ENCODE measurements at places on chromosomes 1 and 21.
A peak's percentile ranks its signal among the peaks of the same experiment; 100 is the strongest.

GRCh38 chr1:6646499-6647148 lies 22.0 kb downstream of the THAP3 start:
- peak; percentile 45 for DNase-seq

DNA sequence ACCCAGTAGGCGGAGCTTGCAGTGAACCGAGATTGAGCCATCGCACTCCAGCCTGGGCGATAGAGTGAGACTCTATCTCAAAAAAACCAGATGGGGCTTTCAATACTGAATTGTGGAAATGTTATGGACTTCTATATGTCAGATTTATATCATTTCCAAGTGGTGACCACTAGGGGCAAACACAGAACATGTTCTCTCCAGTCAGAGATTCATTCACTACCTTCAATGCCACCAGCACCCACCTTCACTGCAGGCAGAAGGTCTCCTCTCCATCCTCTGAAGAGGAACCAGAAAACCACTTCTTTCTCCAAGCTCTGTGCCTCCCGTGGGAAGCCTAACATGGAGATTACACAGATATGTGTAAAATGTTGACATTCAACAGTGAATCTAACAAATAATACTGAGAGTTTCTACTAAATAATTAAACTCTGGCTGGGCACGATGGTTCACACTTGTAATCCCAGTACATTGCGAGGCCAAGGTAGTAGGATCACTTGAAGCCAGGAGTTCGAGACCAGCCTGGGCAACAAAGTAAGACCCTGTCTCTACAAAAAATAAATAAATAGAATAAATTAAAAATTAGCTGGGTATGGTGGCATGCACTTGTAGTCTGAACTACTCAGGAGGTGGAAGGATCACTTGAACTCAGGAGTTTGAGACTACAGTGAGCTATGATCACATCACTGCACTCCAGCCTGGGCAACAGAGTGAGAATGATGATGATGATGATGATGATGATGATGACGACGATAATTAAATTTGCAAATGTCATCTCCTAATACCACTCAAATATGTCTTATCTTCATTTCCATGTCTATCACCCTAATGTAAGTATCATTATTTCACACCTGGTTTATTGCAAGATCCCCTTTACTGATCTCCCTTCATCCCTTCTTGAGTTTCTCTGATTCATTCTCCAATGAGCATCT lies 151.1 kb downstream of the ZNF281 start:
- peak; percentile 41 for DNase-seq

DNA sequence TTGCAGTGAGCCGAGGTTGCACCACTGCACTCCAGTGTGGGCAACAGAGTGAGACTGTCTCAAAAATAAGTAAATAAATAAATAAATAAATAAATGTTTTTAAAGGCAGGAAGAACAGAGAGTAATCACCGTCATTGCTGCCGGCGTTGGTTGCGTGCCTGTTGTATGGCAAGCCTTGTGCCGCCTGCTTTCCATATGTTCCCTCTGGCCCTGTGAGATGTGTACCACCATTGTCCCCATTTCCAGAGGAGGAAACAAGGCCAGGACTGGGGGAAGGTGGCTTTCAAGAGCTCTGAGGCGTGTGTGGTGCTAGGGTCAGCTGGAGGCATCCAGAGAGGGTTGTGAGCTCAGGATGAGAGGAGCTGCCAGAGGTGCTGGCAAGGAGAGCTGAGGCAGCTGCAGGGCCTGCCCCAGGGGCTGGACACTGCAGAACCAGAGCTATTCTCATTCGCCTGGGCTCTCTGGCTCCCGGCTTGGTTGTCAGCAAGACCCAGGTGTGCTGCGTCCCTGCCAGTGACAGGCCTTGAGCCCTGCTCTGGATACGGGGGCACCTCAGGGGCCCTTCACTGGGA lies 5.2 kb upstream of the MARCKSL1 start:
- no peak for DNase-seq

DNA sequence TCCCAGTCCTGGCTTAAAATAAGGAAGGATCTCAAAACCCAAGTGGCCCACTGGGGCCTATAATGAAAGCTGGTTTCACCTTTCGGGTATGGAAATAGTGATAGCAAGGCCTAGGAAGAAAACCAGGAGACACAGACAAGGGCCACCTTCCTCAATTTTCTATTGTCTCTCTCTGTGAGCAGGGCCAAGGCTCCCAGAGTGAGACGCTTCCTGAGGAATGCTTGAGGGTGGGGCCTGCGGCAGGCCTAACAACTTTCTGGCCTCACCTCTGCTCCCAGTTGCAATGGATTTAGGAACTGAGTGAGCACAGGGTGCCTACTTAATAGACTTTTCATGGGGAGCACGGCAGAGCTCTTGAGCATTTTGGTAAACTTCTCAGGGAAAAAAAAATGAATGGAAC lies 300.9 kb downstream of the ASTN1 start:
- DNase-seq = no peak

- no peak for DNase-seq
Observed at GRCh38 chr1:57712846-57713245, 289.0 kb upstream of the DAB1 start.

GRCh38 chr1:219710529-219711194 lies 97.8 kb upstream of the ZC3H11B start:
- DNase-seq = no peak

GRCh38 chr1:228408041-228408868 lies 1.6 kb upstream of the TRIM11 start:
- no peak for DNase-seq

DNA sequence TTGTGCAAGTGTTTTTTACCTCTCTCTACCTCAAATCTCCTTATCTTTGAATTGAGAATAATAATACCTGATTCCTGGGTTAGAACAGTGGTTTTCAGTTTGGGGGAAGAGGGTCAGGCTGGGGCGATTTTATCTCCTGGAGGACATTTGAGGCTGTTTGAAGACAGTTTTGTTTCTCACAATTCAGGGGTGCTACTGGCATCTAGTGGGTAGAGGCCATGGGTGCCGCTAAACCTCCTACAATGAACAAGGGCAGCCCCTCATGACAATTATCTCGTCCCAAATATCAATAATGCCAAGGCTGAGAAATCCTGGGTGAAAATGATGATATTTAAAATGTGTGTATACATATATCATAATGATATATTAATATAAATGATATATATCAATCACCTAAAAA lies 139.1 kb upstream of the USH2A start:
- no peak for DNase-seq

DNA sequence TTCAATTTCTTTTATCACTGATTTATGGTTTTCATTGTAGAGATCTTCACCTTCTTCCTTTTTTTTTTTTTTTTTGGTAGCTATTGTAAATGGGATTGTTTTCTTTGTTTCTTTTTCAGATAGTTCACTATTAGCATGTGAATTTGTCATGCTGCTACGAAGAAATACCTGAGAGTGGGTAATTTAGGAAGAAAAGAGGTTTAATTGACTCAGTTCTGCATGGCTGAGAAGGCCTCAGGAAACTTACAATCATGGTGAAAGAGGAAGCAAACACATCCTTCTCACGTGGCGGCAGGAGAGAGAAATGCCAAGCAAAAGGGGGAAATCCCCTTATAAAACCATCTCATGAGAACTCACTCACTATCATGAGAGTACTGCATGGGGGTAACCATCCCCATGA lies 66.4 kb downstream of the DAB1 start:
- DNase-seq = no peak

- DNase-seq = no peak
Observed at GRCh38 chr1:178518894-178519293, 6.0 kb downstream of the TEX35 start.

GRCh38 chr1:39214714-39214997 lies 10.2 kb downstream of the MACF1 start:
- no peak for DNase-seq

DNA sequence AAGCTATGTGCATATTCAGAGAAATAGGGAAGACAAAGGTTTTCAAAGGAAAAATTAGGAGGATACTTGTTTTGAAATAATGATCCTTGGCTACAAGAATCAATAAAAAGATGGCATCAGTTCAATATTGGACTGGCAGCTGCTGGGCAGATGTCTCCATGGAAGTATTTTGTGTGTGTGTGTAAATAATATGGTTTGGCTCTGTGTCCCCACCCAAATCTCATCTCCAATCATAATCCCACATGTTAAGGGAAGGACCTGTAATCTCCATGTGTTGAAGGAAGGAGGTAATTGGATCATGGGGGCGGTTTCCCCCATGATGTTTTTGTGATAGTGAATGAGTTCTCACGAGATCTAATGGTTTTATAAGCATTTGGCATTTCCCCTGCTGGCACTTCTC lies 40.4 kb upstream of the LRRC7 start:
- no peak for DNase-seq

GRCh38 chr1:14590411-14591180 lies 7.9 kb upstream of the KAZN start:
- no peak for DNase-seq

DNA sequence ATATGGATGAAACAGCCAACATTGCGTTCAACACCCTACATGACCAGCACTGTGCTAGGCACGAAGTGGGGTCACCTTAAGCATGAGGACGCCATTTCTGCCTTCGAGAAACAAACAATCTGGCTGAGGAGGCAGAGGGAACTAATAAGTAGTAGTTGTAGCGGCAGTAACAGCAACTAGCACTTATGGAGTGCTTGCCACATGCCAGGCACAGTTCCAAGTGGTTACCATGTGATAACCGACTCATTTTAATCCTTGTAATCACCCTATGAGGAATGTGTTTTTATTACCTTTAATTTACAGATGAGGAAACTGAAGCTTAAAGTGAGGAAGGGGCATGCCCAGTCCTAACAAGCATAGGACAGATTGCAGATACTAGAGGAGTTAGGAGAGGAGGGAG lies 33.7 kb downstream of the KCND3 start:
- DNase-seq = no peak

- no peak for DNase-seq
Observed at GRCh38 chr1:247111259-247111699, 7.1 kb upstream of the ZNF669 start.

GRCh38 chr1:8120693-8121260 lies 94.7 kb upstream of the ERRFI1 start:
- no peak for DNase-seq

- DNase-seq = peak; percentile 8
Observed at GRCh38 chr21:15826147-15826780, 96.5 kb downstream of the USP25 start.
